ENCODE measurements at places on chromosomes 7 and 10.

DNA sequence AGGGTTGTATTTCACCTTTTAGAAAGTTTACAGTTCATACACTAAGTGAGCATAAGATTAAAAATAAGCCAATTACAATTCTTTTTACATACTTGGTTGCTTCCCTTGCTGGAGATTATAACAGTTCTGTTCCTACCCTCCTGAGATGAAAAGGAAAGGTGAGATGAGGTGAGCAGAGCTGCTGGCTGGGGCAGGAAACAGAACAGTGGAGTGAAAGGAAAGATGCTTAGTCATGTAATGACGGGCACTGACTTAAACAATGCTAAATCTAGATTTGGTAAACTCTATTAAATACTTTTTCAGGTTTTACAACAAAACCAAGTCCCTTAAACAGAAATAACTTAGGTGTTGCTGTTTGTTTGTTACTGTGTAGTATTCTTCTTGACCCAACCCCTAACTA lies 19.9 kb upstream of the ZEB1 start:
- no peak for DNase-seq

- DNase-seq: peak; percentile 88
These were observed 27.7 kb downstream of the BTBD16 start for GRCh38 chr10:122298598-122299301.

GRCh38 chr10:4813023-4813422 lies 13.0 kb upstream of the AKR1E2 start:
- DNase-seq: no peak

DNA sequence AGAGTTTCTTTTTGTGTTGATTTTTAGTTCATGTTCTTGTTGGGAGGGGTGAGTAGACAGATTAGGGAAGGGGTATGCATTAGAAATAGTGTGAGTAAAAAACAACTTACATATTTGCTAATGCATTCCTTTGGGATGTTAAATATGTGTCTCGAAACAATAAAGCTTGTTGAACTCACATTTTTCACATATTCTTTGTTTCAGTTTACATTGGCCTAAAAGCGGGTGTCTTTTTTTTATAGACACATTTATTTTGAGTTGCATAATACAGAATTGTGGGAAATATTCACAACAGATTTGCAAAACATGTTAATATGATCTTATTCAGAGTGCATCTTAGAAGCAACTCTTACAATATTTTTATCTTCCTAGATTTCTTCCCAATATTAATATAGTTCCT lies 337.5 kb upstream of the CNTNAP2 start:
- no peak for DNase-seq

- DNase-seq: no peak
These were observed 444.7 kb downstream of the TCERG1L start for GRCh38 chr10:130866857-130867256.

DNA sequence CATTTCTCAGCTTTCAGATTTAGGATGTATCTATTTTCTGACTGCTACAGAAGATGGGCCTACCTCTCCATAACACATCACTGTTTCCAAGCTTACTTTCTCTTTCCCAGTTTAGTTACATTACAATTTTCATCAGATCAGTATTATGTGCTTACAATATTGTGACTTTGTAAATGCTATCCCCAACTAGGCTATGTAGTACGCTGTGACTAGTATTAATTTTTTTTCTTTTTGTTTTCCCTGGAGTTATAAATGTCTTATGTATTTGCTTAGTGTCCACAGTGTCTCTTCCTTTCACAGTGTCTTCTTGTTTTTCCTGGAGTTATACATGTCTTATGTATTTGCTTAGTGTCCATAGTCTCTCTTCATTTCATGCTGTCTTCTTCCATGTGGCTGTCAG lies 188.9 kb downstream of the PTPRN2 start:
- no peak for DNase-seq

All from H7 (cell line).